IPS DF 6.9 (cell line): ENCODE measurements at places on chromosomes 3 and 15.

DNA sequence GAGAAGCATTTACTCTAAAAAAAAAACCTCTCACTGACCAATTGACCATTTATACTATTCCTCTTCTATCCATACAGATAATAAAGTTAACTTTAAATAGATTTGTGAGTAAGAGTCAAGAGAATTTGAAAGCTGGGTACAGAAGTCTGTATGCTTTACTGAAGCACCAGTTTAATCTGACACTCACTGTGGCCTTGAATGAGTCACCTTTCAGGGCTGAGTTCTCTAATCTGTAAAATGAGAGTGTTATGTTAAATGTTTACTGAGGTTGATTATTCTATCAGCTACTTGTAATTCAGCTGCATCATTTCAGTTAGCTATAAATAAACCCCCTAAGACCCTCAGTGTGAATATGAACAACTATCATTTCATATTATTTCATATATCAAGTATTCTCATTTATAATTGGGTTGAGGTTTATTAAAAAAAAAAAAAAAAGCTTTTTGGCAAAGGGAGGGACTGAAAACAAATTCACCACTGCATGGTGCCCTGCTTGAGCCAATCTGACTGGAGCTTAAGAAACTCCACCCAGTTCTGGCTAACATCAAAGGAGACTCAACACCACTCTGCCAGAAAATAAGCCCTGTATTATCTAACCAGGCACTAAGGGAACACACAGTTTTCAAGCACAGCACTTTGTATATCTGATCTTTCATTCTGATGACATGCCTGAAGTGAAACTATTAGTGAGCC, 2.8 kb downstream of the MAP4 start:
- DNase-seq: no peak

DNA sequence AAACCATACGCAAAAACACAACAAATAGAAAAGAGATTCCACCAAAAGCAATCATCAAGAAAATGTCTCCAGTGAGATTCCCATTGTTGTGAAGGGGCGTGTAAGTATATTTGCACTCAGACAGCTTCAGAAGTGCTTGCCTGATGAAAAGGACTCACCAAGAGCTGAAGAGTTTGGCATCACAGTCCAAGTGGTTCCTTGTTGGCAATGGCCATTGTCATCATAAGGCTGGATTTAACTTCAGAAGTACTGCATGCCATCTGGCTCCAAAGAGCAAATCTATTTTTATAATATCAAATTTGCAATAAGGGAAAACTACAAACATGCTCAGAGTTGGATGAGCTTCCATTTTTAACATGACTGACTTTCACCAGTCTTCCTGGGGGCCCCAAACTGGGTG, 505.3 kb upstream of the NR2F2 start:
- no peak for DNase-seq

DNA sequence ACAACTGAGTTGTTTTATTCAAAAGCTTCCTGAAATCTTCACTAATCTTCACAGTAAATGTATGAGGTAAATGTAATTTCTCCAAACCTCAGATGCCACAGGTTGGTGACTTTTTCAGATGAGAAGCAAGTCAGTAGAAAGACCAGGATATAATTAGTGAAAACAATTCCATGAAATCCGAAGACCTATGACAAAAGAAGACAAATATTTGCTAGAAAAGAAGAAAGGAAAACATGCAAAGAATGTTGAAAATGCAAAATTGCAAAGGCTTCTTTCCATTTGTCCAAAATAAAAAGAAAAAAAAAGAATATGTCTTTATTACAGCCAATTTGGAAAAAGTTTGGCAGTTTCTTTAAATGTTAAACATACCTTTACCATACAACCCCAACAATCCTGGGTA, 88.3 kb upstream of the MYRIP start:
- no peak for DNase-seq

DNA sequence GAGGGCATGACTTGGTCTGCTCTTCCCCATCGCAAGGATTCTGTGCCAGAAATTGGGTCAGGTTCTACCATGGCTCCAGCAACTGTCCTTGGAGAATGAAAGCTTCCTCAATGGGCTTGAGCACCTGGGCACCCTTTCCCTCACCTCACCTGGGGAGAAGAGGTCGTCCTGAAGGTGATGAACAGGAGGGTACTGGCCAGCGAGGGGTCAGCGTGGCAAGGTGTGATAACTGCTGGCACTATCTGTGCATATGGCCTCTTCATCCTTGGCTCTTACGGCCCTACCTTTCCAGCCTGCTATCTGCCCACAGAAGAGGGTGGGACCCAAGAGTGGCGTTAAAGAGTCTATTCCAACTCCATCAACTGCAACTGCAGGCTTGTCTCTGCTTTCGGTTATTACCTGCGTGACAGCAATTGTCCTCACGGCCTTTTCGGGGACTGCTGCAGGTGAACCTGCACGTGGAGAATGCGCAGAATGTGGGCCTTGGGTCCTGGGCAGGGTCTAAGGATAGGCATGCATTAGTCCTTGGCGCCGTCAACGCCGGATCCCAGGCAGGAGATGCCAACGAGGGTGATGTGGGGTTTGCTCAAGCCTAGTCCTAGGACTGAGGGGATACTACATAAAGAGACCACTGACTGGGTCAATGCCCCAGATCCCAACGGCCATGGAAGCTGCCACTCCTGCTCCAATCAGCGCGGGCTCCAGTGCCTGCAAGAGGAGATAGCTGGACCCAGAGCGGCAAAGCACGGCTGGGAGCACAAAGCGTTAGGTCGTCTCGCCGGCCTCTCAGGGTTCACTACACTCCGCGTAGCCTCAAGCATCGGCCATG, 625 bp upstream of the RBM15B start:
- peak; percentile 78 for DNase-seq

DNA sequence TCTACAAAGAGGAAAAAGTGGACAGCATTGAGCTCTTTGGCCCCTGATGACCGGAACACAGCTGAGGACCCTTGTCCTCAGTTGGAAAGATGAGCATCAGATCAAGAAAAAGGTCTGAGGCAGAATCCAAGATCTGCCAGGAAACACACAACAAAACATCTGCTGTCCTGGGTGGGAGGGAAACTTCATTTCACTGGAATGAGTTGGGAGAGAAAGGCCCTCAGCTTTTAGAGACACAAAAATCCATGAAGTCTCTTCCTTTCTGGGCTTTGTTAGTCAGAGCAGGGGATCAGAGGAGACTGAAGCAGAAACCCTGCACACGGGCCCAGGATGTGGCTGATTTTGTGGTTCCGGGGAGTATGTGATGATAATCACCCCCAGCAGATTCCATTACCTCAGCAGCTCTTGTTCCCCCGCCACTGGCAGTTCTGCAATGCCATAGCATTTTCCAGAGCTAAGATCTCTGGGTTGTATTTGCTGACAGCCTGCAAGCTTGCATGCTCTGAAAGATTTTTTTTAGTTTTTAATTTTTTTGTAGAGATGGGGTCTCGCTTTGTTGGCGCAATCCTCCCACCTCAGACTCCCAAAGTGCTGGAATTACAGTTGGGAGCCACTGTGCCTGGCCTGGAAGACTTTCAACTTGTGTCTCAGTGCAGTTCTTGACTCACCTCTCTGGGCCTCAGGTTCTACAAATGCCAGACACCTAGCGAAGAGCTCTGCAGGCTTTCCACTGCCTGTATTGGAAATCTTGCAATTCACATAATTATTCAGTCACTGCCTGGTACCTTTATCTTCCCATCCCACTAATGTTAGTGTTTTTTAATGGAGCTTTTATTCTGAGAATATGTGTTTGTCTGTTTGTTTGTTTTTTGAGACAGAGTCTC, 5.8 kb upstream of the TATDN2 start:
- no peak for DNase-seq

- no peak for DNase-seq
Observed at GRCh38 chr15:40034186-40034946, 4.6 kb downstream of the SRP14 start.

- no peak for DNase-seq
Observed at GRCh38 chr3:46906471-46907058, 29.0 kb downstream of the PTH1R start.
